Activated T-cell treated with anti-CD3 and anti-CD28 coated beads, Interleukin-2, amount 50 U/mL, for 4 hours (primary cell): ENCODE measurements at places on chromosomes 2 and 18.

DNA sequence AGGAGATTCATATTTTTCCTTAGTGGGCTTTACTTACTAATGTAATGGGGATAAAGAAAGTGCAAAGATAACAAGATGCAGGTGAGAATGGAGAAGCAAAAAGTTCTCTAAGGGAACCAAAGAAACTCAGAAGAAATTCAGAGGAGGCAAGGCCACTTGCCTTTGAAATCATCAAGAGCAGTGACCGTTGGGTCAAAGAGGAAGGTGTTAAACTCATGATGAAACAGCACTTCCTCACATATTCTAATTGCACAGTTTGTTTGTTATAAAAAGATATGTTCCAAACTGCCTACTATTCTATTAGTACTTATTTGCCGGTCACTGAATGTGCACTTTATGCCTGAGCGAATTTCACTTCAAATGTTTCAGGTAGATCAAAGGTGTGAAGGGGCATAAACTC, 975.1 kb downstream of the BCL11A start:
- no peak for DNase-seq

DNA sequence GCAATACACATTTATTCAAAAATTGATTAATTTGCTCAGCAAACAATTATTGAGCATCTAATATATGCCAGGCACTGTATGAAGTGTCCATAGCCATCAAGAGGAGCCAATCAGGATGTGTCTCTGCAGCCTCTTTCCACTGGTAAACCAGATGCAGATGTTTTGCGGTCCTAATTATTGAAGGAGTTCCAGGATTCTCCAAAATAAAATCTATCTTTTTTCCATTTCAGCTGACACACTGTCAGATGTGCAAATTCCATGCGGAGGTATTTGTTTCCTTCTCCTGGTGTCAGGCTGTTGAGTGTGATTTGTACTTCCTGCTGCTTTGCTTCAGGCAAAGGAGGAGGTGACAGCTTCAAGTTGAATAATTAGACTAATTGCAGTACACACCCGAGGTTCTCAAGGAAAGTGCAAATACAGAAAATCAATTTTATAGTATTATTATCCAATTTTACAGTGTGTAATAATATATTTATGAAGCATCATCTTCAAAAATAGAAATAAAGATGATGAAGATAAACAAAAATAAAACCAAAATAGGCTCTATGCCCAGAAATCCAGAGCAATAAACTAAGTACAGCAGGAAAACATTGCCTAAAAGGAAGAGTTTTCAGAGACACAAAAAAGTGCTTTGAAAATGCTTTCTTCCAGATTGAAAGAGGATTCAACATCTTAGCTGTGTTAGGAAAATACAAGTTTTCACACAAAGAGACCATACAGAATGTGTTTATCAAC, 1352.9 kb upstream of the CHAC2 start:
- DNase-seq, result no peak

GRCh38 chr2:160418853-160419252, 74.8 kb downstream of the RBMS1 start:
- DNase-seq, result no peak

DNA sequence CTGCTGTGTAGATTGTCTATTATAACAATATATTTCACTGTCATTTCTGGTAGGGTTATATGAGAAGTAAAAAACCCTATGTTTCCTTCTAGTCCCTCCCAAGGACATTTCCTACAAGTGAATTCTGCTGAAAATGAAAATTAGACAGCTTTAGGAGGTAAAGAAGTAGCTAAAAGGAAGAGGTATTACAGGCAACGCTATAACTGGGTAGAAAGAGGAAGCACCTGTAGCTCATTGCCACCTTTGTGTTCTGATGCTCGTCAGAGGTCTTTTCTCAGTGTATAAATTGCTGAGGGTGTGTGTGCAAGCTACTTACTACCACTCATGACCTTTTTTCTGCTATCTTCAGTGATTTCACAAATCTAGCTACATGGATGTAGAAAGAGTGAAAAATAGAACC, 1.4 kb downstream of the DNAJC10 start:
- DNase-seq, result no peak

DNA sequence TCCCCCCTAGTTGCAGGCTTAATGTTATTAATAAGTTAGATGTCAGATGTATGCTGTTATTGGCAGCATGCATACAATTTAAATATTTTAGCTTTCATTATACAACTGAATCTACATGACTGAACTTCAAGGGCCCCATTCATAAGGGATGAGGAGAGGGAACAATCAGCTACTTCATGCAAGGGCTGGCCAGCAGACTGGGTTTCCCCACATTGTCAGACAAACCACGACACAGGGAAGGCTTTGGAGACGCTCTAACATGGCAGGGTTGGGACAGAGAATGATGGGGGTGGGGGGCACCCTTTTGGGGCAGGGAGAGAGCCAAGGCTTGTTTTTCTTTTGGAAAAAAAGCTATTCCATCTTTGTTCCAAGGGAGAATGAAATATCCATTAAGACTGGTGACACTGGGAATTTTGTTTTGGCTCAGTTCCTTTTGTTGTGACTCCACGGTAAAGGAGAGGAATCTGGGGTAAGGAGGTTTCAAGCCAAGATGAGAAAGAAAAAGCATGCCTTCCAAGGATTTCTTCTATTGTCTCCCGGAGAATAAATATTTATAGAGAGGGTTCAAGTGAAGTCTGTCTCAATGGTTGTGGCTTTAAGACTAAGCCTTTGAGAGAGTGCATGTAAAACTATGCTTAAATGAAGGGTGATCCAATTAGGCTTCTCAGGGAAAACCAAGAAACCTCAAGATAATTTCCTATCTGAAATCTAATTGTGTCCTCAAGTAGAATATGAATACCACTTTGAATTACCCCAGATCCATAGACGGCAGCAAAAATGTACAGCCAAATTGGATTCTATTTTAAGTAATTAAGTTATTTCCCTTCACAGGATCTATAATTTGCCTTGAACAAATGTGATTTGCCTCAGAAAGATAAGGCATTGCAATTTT, 5.4 kb downstream of the CXCR4 start:
- no peak for DNase-seq
